ENCODE measurements at places on chromosomes 13 and 19. TPM values are rescaled to one million over a fixed set of nuclear protein-coding genes. Genes with fewer than 3 reads are reported as not detected.

NRTN gene
- 0.35 TPM for total RNA-seq

MED26 gene
- 36.4 TPM for total RNA-seq

CEACAM21 gene
- total RNA-seq, result 44.4 TPM

PLPPR3 gene
- total RNA-seq, result not detected

FGF22 gene
- 0.68 TPM for total RNA-seq

ADPRHL1 gene
- total RNA-seq, result 0.21 TPM

OR10H1 gene
- total RNA-seq, result 0.07 TPM

NR2F6 gene
- 2.1 TPM for total RNA-seq

FUT2 gene
- total RNA-seq, result not detected

CADM4 gene
- total RNA-seq, result 0.40 TPM

HSPH1 gene
- total RNA-seq, result 153 TPM

KIR2DL1 gene
- total RNA-seq, result not detected

DENND1C gene
- 105 TPM for total RNA-seq

ONECUT3 gene
- total RNA-seq, result not detected

RPL18A gene
- 3,486 TPM for total RNA-seq

ZNF560 gene
- not detected for total RNA-seq

ZNF534 gene
- 0.22 TPM for total RNA-seq

RGL3 gene
- not detected for total RNA-seq

ZNF480 gene
- 6.3 TPM for total RNA-seq

KCNN4 gene
- total RNA-seq, result 46.4 TPM

SHISA7 gene
- not detected for total RNA-seq

SPATA13 gene
- 112 TPM for total RNA-seq

ZNF606 gene
- total RNA-seq, result 7.1 TPM

ZNF112 gene
- not detected for total RNA-seq

DOHH gene
- total RNA-seq, result 5.2 TPM

HAUS8 gene
- 26.2 TPM for total RNA-seq

RXFP2 gene
- not detected for total RNA-seq

MBD3L2 gene
- not detected for total RNA-seq

TNFSF13B gene
- 10.3 TPM for total RNA-seq

ZNF625 gene
- total RNA-seq, result 1.4 TPM

SMG9 gene
- total RNA-seq, result 35.6 TPM

IGLON5 gene
- not detected for total RNA-seq

APLP1 gene
- not detected for total RNA-seq

RTBDN gene
- not detected for total RNA-seq

FAM83E gene
- total RNA-seq, result 3.6 TPM

CRTC1 gene
- total RNA-seq, result 15.3 TPM
